ENCODE measurements at places on chromosomes 11 and 22. TPM values are rescaled to one million over a fixed set of nuclear protein-coding genes. Genes with fewer than 3 reads are reported as not detected.

VSIG2 gene
- 39.8 TPM for total RNA-seq

TMEM86A gene
- 3.2 TPM for total RNA-seq

SLC5A1 gene
- 0.63 TPM for total RNA-seq

DNA sequence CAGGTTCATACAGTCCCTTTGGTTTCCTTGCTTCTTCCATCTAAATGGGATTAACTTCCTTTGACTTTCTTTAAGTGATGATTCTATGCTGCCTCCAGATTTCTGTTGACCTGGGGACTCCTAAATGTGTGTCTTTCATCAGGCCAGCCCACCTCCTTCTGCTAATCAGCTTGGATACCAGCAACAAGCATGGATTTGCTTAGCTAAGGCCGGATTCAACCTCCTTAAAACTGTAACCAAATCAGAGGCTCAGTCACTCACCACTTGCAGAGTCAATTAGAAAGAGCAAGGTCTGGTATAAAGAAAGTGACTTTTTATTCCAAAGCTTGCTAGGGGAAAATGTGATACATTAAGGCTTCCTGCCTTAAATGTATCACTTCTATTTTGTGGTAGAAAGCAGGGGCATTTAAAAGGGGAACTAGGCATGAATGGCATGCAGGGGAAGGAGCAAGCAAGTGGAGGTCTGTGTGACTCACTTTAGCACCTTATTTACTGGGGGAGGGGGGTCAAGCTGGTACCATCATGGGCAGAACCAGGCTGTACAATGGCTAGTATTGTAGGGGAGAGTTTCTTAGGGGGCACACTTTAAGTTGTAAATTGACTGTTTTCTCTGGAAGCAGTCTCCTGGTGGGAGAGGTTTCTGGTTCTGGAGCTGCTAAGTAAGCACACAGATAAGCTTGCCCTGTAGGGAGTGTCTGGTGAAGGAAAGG, 239.0 kb upstream of the PDGFD start:
- no peaks in the 10 kb centered on the region for H3K36me3 ChIP-seq
- no peaks in the 10 kb centered on the region for H3K27me3 ChIP-seq
- H3K27ac ChIP-seq: no peak overlapping the region
- H3K4me3 ChIP-seq: no peak overlapping the region
- no peaks in the 10 kb centered on the region for H3K4me1 ChIP-seq

DNA sequence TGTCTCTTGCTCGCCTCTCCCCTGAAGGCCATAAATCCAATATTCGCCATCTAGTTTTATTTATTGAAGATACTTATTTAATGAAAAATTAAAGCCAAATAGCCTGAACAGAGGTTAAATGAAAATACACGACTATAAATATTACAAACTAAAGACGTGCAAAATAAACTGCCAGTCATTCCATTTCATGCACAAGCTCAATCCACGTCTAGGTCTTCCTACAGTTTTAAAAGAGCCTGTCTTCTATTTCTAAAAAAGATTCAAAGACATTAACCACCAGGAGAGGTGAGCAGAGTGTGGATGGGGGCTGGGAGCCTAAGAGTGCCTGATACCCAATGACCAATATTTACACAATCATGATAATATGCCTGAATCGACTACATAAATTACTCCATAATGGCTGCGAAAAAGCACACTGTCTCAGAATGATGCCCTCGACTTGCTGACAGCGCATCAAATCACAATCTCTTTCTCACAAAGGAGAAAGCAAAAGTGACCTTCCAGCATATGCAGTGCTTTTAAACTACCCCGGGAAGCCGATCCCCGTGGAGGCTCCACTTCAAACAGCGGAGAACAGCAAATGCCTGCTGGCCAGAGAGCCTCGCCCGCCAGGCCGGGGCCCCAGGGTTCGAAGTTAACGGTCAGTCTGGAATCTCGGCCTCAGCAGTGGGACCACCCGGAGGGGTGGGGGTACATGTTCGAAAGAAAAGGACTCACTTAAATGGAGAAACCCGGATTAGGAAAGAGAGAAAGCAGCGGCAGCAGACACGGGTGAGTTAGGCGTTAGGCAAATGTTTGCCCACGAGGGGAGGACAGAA, 1.7 kb downstream of the FCHSD2 start:
- H3K4me1 ChIP-seq: peaks cover 6% of the 10 kb centered on the region
- H3K4me3 ChIP-seq: peak overlapping the region; percentile 61
- H3K27ac ChIP-seq: peak overlapping the region; percentile 97
- peak; percentile 44 for DNase-seq

- no peak overlapping the region for H3K27ac ChIP-seq
- no peaks in the 10 kb centered on the region for H3K4me1 ChIP-seq
- H3K27me3 ChIP-seq: no peaks in the 10 kb centered on the region
- H3K36me3 ChIP-seq: no peaks in the 10 kb centered on the region
- DNase-seq: no peak
Observed at GRCh38 chr22:17769716-17770082, 4.6 kb downstream of the BID start.

CDHR5 gene
- total RNA-seq: not detected

DNA sequence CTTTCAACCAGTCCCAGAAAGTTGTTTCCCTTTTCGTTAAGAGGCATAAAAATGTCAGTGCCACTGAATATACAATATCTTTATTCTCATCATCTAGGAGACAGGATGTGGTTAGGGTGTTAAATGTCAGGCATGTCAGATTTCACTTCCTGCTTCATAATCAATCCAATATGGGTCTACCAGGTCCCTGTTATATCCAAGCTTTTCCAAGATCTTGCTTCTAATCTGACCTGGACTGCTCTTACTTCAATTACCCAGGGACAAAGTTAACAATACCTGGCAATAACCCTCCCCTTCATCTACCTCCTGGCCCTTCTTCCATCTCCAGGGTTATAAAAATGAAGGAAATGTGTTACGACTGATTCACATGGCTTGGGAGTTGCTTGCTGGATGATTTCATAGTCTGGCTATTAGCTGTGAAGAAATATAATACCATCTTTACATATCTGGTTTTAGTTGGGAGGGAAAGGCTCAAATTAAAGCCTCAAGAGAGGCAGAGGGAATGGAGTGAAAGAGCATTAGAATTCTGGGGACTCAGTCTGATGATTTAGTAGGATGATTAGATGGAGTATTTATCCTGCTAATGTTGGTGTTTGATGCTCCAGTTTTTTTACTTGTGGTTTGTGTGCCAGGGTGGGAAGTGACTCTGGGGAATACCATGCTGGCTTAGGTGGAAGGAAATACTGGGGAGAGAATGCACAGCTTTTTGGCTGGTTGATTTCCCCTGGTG, 534.3 kb downstream of the ETS1 start:
- no peak overlapping the region for H3K4me3 ChIP-seq
- H3K36me3 ChIP-seq: no peaks in the 10 kb centered on the region
- H3K27me3 ChIP-seq: no peaks in the 10 kb centered on the region
- DNase-seq: no peak

DNA sequence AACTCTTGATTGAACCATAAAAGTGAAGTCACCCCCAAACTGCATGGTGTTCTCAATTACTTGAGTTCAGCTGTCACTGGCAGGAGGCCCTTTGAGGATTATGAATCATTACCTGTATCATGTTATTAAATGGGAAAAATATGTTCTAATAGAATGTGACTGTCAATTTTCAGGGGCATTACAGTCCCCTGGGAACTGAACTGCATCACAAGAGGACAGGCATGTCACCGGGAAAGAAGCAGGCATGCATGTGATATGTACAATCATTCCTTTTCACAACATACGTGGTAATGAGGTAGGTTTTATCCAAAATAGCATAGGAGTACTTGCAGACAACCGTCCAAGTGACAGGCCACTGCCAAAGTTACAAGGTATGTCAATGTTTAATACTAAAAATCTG, 165.8 kb downstream of the MAML2 start:
- DNase-seq: no peak
- H3K27me3 ChIP-seq: no peaks in the 10 kb centered on the region
- H3K4me1 ChIP-seq: peaks cover 2% of the 10 kb centered on the region
- H3K27ac ChIP-seq: no peak overlapping the region
- H3K4me3 ChIP-seq: no peak overlapping the region

GRCh38 chr11:14852571-14853177, 39.4 kb downstream of the CYP2R1 start:
- H3K4me1 ChIP-seq: no peaks in the 10 kb centered on the region
- H3K36me3 ChIP-seq: no peaks in the 10 kb centered on the region
- H3K27ac ChIP-seq: no peak overlapping the region
- H3K27me3 ChIP-seq: no peaks in the 10 kb centered on the region
- H3K4me3 ChIP-seq: no peak overlapping the region

- H3K27ac ChIP-seq: no peak overlapping the region
- DNase-seq: peak; percentile 58
- peak overlapping the region; percentile 20 for H3K4me3 ChIP-seq
- no peaks in the 10 kb centered on the region for H3K36me3 ChIP-seq
- H3K27me3 ChIP-seq: peaks cover 8% of the 10 kb centered on the region
- H3K4me1 ChIP-seq: peaks cover 10% of the 10 kb centered on the region
Observed at GRCh38 chr11:77039491-77040400, 5.5 kb downstream of the B3GNT6 start.

DNA sequence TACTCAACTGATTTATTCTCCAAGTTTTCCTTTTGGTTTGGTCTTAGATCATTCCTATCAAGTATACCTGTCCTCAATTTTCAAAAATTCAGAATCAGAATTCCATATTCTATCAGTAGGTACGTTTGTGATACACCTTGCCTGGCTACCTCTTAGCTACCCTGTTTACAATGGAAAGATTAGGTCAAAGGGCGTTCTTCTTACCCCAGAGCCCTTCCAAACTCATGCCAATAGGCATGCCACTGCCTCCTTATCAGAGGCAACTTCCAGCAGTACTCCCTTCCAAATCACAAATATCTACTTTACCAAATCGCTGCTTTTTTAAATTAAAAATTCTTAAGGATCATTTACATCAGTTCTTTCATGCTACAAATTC, 1.0 kb downstream of the PATL1 start:
- peak overlapping the region; percentile 58 for H3K27ac ChIP-seq
- peaks cover 20% of the 10 kb centered on the region for H3K4me1 ChIP-seq
- peak overlapping the region; percentile 82 for H3K4me3 ChIP-seq
- H3K36me3 ChIP-seq: peaks cover 12% of the 10 kb centered on the region
- H3K27me3 ChIP-seq: no peaks in the 10 kb centered on the region
- DNase-seq: peak; percentile 2

DNA sequence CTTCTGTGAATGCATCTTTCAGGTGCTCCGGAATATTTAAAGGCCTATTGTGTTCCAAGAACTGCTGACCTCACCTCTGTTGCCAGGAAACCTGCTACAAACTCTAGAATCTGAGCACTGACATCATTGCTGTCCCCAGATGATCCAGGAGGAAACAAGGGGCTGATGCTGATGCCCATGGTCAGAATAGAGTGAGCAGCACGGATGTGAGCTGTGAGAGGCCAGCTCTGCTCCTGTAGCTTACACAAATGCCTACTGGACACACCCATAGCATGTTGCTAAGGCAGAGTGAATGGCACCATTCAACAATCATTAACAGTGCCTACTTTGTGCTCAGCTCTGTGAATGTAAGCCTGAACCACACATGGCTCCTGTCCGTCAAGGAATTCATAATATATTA, 276.7 kb upstream of the API5 start:
- H3K27me3 ChIP-seq: no peaks in the 10 kb centered on the region
- no peak overlapping the region for H3K27ac ChIP-seq
- H3K4me3 ChIP-seq: no peak overlapping the region
- no peaks in the 10 kb centered on the region for H3K4me1 ChIP-seq

TMPRSS13 gene
- total RNA-seq: 9.4 TPM

PNPLA3 gene
- total RNA-seq: 0.88 TPM

SLC1A2 gene
- 1.6 TPM for total RNA-seq

- H3K4me3 ChIP-seq: no peak overlapping the region
- peaks cover 5% of the 10 kb centered on the region for H3K36me3 ChIP-seq
- H3K27ac ChIP-seq: no peak overlapping the region
Observed at GRCh38 chr22:29690476-29690875, 29.3 kb upstream of the CABP7 start.

DNA sequence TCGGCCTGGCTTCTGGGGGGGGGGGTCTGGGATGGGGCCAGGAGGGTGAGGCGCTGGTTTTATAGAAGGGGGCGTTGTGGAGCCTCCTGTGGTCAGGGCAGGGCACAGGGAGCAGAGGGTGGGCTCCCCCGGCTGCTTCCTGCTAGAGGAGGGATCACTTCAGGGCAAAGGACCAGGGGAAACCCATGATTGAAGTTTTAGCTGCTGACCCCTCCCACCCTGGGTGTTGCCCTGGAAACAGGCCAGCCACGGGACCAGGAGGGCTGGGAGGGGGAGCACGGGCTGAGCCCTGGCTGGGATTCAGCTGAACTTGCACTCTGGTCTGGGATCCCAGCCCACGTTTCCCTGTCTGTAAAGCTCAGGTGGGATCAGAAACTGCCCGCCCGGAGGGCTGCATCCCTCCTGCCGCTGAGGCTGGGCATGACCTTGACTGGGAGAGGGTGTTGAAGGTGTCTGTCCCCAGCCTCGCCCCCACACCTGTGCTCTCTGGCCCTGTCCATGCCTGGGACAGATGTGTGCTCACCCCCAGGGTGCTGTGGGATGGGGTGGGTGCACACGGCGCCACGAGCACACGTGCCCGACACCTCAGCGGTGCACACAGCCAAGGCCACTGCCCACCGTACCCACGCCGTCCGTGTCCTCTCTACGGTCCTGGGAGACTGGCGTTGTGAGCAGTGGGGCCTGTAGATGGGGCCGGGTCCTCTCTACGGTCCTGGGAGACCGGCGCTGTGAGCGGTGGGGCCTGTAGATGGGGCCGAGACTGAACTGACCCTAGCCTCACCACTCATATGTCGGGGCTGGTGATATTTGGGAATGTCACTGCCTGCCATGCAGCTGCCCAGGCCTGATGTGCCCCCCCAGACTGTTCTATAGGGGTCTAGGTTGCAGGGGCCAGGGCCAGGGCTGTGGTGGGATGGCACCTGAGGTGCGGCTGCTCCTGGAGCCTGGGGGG, 2.3 kb downstream of the TSPAN4 start:
- peaks cover 2% of the 10 kb centered on the region for H3K36me3 ChIP-seq
- peak overlapping the region; percentile 4 for H3K4me3 ChIP-seq
- H3K4me1 ChIP-seq: peaks cover 25% of the 10 kb centered on the region
- no peaks in the 10 kb centered on the region for H3K27me3 ChIP-seq
- peak overlapping the region; percentile 96 for H3K27ac ChIP-seq

- peaks cover 6% of the 10 kb centered on the region for H3K36me3 ChIP-seq
- no peaks in the 10 kb centered on the region for H3K4me1 ChIP-seq
- H3K4me3 ChIP-seq: no peak overlapping the region
Observed at GRCh38 chr11:8822469-8822868, 88.5 kb upstream of the AKIP1 start.

GRCh38 chr11:3022300-3022967, 30.3 kb upstream of the NAP1L4 start:
- no peak for DNase-seq
- H3K4me1 ChIP-seq: no peaks in the 10 kb centered on the region
- peaks cover 22% of the 10 kb centered on the region for H3K36me3 ChIP-seq
